ENCODE measurements at places on chromosomes 2 and 18.

DNA sequence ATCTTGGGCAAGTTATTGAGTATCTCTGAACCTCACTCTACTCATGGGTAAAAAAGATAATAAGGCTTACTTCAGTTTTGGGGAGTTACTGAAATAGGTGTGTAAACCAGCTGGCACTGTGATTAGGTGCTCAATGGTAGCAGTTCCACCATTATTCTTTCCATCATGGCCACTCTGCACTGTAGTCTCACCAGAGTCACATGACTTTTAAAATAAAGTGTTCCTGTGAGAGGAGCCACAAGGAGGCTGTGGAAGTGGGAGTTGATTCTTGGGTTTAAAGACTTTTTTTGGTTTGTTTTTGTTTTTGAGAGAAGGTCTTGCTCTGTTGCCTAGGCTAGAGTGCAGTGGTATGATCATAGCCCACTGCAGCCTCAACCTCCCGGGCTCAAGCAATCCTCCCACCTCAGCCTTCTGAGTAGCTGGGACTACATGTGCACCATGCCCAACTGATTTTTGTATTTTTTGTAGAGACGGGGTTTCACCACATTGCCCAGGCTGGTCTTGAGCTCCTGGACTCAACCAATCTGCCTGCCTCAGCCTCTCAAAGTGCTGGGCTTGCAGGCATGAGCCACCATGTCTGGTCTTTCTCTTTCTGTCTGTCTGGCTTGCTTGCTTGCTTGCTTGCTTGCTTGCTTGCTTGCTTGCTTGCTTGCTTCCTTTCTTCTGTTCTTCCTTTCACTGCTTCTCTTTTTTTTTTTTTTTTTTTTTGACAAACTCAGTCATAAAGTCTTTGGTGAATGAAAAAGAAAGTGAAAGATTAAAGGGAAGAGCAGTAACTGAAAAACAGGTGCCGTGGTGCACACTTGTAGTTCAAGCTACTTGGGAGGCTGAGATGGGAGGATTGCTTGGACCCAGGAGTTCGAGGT, 21.2 kb upstream of the ACVR1 start:
- DNase-seq = no peak

GRCh38 chr2:170550501-170550900, 164.6 kb upstream of the SP5 start:
- DNase-seq = no peak

DNA sequence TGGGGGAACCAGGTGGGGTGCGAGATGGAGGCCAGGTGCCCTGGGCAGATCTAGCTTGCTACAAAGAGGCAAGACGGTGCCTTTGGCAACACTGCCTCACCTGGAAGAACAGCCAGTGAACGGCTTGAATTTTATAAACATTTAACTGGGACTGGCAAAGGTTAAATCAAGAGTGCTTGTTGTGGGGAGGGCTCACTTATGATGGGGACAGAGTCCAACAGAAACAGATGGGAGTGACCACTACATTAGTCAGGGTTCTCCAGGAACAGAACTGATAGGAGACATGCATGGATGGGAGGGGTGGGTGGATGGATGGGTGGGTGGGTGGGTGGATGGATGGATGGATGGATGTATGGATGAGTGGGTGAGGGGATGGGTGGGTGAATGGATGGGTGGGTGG, 19.2 kb downstream of the ODC1 start:
- no peak for DNase-seq

- DNase-seq = no peak
Observed at GRCh38 chr18:76476665-76477561, 18.1 kb downstream of the ZNF516 start.

DNA sequence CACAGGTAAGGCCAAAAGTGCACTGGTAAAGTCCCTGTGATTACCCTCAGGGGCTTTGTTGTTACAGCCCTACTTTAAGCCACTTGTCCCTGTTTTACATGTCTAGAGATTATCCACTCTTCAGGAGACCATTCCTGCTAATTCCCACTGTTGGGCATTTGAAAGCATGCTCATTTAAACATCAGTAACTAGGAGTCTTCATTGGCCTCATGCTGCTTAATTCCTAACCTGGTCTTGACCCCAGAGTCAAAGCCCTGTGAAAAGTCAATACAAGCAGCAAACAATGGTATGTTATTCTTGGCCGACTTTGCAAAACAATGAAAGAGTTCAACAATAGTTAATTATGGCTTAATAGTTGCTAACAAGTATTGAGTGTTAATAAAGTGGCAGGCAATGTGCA, 23.2 kb downstream of the AFF3 start:
- DNase-seq = no peak
